ENCODE measurements at places on chromosomes 2 and 18.
A peak's percentile ranks its signal among the peaks of the same experiment; 100 is the strongest.

GRCh38 chr2:55856936-55857335 lies 66.6 kb downstream of the EFEMP1 start:
- DNase-seq, result no peak

DNA sequence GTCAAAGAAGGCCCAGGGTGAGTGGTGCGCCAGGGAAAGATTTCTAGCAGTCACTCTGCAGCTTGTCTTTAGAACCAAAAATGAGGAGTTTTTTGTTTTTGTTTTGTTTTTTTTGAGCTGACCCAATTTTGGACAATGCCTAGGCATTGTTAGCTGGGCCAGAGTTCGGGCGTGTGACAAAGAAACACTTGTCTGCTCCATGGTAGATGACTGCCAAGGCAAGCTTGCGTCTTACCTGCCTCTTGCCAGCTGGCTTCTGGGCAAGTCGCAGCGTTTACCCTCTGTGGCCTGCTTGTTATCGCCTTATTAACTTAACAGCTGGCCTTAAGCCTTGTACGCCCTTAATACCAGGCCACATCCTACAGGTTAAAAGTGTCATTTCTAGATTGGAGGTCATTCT lies 114.3 kb downstream of the GALNT1 start:
- peak; percentile 88 for DNase-seq

GRCh38 chr2:48459466-48459865 lies 70.5 kb upstream of the STON1 start:
- no peak for DNase-seq

- DNase-seq, result peak; percentile 33
Measured at GRCh38 chr2:241882091-241882625, 12.6 kb downstream of the RTP5 start.

GRCh38 chr2:108884619-108885018 lies 98.0 kb downstream of the CCDC138 start:
- DNase-seq, result peak; percentile 47

DNA sequence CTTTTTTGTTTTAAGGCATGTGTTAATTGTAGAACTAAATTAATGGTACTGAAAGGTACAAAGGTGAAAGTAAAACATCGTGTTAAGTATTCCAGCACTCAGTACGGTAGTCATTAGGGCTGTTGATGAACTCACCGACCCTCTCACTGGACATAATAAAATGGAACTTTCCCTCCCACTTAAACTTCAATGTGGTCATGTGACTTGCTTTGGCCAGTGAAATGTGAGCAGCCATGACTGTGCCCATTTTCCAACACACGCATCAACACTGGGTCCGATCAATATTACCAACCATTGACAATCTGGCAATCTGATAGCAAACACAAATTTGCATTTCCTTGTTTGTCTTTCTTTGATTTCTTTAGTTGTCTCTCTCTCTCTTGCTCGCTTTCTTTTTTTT lies 125.1 kb downstream of the SPP2 start:
- DNase-seq, result no peak

DNA sequence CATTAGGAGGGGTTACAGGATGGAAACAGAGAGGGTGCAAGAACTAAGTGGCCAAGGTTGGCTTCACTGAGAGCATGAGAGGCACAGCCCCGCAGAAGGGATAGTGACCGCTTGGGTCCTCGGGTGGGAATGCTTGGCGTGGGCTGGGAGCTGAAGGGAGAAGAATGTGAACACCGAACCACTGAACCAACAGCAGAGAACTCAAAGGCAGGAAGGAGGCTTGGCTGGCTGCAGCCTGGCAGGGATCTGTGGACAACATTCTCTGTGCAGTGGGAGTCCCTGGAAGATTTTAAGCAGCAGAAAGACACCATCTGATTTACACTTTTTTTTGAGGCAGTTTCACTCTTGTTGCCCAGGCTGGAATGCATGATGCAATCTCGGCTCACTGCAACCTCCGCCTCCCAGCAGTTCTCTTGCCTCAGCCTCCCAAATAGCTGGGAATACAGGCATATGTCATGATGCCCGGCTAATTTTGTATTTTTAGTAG lies 33.9 kb downstream of the SOWAHC start:
- DNase-seq, result no peak

DNA sequence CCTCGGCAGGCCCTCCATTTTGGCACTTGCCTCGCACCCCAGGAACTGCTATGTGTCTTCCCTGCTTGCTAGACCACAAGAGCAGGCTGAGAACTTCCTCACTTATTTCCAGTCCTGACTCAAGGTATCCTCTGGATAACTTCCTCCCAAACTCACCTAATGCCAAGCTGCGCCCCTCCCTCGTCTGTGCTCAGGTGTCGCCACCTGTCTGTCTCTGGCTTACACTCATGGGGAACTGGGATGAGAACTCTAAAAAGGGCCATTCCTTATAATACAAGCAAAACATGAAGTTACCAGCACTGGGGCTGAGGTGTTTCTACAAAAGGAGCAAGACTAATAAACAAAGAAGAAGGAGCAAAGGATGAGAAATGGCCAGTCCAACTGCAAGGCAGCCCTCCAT lies 191.5 kb upstream of the RMP24 start:
- DNase-seq, result no peak

DNA sequence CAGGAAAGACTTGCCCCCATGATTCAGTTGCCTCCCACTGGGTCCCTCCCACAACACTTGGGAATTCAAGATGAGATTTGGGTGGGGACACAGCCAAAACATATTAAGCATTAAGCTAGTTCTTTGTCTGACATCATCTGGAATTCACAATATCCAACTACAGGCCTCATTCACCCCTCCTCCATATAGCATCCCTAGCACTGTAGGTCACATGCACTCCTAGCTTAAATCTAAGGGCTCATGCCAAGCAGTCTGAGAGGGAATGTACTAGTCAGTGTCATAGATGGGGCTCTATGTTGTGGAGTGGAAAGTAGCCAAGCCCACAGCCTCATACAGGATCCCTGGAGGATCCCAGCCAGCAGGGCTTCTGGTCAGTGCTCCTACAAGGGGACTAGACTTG lies 92.1 kb downstream of the IRS1 start:
- no peak for DNase-seq

DNA sequence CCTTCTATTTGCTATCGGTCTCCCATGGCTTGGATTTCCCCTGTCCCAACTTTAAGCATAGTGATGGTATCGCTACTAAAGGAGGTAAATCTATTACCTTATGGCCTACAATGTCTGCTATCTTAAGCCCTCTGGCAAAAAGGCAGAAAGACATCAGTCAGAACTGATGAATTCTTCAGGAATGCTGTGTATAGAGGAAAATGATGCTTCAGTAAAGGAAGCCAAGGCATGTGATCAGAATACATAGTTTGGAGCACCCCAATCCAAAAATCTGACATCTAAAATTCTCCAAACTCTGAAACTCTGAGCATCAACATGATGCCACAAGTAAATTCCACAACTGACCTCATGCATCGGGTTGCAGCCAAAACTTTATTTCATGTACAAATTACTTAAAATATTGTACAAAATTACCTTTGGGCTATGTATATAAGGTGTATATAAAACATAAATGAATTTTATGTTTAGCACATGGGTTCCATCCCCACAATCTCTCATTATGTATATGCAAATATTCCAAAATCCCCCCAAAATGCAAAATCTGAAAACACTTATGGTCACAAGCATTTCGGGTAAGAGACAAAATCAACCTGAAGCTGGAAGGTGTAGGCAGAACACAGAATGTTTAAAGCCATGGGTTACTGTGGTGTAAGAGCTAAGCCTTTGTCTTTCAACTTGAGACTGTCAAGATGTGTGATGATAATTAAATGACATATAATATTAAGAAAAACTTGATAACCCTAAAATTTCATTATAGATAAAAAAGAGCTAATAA lies 66.2 kb downstream of the CUL3 start:
- no peak for DNase-seq

- no peak for DNase-seq
Measured at GRCh38 chr2:174683392-174683759, 80.9 kb downstream of the CHRNA1 start.

- peak; percentile 27 for DNase-seq
Measured at GRCh38 chr2:164479460-164479859, 141.8 kb downstream of the GRB14 start.

DNA sequence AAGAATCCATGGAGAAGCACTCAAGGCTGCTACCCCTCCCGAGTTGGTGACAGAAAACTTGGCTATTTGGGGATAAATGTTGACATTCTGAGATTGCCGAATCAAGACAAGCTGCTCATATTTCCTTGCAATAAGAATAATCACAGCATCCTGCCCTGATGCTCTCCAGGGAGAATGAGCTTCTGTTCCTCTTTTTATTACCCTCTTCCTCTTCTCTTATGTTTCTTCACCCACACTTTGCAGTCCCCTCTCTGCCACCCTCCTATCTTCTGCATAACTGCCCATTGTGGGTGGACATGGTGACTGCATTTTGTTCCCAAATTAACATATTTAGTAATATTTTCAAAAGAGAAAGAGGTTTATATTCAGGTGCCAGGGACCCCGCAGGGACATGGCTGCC lies 11.9 kb upstream of the MSGN1 start:
- DNase-seq, result no peak

- DNase-seq, result no peak
Measured at GRCh38 chr18:79402977-79403722, 7.4 kb downstream of the NFATC1 start.

- no peak for DNase-seq
Measured at GRCh38 chr18:27645929-27646328, 460.8 kb upstream of the CHST9 start.

GRCh38 chr2:156196031-156196430 lies 136.5 kb downstream of the NR4A2 start:
- peak; percentile 5 for DNase-seq

GRCh38 chr2:8049851-8050571 lies 631.8 kb upstream of the ID2 start:
- DNase-seq, result no peak

DNA sequence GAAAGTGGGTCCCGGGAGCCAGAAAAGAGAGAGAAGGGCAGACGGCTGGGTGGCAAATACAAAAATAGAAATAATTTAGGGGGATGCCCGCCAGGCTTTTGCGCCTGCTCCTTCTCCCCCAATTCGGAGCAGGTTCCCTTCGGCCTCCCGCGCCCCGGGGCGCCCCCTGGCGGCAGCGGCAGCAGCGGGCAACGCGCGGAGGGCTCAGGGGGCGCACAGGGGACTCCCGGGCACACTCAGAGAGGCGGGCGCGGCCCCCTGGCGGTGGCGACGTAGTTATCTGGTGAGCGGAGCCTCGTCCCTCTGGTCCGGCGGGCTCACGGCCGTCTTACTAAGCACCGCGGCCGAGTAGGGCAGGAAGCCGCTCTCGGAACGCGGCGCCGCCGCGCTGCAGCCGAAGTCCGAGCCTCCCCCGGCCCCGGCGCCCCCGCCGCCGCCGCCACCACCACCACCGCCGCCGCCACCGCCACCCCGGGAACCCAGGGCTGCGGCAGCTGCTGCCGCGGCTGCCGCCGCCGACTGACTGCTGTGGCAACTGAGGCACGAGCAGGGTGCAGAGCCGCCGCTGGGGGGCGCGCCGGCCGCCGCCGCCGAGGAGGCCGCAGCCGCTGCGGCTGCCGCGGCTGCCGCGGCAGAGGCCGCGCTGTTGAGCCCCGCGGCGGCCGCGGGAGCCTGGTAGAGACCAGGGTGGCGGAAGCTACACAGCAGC lies 3.8 kb downstream of the EVX2 start:
- DNase-seq, result peak; percentile 76

DNA sequence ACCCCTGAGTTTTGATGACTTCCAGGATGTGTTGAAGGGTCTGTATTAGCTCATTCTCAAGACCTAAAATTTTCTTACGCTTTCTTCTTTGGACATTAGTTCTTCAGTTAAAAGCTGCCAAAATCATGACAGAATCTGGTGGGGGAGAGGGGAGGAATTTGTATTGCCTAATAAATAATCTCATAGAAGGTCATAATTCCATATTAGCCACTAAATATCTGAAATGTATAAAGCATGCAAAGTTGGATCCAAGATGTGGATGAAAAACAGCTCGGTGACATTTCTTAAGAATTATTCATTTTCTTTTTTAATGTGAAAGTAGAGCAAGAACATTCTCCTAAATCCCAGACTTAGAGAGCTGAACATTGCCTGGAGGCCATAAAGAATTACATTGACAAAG lies 120.1 kb downstream of the MMADHC start:
- no peak for DNase-seq

DNA sequence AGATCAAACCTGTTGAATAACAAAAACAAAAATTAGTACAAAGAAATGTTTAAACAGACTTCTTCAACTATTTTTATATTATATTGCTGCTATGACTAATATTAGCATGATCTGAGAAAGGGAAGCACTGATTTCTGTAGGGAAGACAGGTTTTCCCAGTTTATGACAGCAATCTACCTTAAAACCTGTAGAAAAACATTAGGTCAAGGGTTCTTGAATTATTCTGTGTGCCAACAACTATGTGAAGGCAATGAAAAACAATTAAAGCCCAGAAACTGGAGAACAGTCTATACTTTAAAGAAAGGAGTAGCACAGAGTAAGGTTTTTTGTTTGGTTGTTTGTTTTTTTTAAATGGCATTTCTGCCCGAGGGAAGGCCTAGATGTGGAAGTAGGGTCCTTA lies 23.3 kb downstream of the PUM2 start:
- no peak for DNase-seq

DNA sequence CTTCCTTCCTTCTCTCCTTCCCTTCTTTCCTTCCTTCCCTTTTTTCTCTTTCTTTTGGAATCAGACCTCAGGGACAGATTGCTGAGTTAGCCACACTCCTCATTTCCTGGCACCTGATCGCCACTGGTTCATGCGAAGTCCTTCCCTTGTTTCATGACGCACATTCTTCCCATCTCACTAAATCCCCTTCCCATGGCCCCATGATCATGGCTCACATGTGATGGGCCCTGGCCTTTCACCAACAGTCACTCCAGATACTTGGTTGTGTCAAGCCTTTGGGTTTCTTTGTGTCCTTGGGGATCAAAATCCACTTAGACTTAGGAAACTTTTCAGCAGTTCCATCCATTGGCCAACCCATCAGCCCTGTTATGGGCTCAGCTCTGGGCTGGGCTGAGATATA lies 23.8 kb upstream of the ASPRV1 start:
- DNase-seq, result no peak

GRCh38 chr2:16663121-16663905 lies 2.3 kb downstream of the CYRIA start:
- no peak for DNase-seq

GRCh38 chr2:176148751-176149421 lies 2.5 kb upstream of the HOXD4 start:
- DNase-seq, result no peak

DNA sequence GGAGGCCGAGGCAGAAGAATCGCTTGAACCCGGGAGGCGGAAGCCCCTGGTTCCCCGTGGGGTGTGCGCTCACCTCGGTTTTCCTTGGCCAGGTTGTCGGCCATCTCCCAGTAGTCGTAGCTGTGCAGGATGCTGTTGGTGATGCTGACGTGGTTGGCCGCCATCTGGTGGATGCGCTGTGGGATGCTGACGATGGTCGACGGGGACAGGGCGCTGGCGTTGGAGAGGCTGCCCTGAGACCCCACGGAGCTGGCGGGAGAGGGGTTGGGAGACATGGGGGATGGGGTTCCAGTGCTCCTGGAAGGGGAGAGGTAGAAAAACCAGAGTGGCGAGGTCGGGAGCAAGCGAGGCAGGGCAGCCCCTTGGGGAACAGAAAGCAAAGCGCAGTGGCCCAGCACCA lies 64.4 kb upstream of the REV1 start:
- no peak for DNase-seq

Data from NCI-H524 (cell line).